ENCODE measurements at places on chromosomes 1 and 21.

- no peak for DNase-seq
Measured at GRCh38 chr1:111214074-111214801, 13.3 kb upstream of the CHI3L2 start.

DNA sequence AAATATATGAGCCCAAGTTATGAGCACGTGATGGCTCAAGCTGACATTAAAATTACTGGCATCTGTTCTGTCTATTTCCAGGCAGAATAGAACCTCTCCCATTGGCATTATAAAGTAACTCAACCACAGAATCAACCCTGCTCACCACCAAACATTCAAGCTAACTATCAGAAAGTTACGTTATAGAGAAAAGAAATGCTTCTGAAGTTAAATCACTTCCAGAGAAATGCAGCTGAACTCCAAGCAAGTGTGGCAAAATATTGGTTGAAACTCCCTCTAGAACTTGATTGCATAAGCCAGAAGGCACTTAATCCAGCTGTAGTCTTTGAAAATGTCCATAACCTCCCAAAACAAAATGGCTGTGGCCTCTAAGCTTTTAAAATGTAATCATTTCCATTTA is 36.2 kb upstream of the UBE2U start:
- DNase-seq: no peak

DNA sequence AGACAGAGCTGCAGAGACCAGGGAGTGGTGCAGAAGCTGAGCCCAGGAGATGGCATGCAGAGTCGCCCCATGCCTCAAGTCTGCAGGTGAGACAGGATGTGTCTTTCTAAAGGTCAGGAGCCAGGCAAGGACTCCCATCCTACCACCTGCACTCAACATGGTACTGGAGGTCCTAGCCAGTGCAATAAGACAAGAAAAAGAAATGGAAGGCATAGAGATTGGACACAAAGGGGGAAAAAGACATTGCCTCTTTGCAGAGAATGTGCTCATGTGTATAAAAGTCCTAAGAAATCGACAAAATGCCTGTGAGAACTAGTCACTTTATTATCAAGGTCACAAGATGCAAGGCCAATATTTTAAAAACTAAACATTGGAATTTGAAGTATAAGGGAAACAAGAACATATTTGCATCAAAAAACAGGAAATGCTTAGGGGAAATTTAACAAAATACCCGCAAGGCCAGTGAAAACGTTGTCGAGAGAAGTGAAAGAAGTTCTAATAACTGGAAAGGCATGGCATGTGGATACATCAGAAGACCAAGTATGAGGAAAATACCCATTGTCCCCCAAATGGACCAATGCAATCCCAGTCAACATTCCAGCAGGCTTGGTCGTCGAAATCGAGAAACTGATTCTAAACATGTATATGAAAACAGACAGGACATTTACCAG is 13.2 kb upstream of the PRXL2B start:
- DNase-seq: no peak

GRCh38 chr1:244651956-244652622 is 837 bp upstream of the DESI2 start:
- no peak for DNase-seq

GRCh38 chr1:145747398-145748247 is 28.3 kb downstream of the CD160 start:
- DNase-seq: no peak

DNA sequence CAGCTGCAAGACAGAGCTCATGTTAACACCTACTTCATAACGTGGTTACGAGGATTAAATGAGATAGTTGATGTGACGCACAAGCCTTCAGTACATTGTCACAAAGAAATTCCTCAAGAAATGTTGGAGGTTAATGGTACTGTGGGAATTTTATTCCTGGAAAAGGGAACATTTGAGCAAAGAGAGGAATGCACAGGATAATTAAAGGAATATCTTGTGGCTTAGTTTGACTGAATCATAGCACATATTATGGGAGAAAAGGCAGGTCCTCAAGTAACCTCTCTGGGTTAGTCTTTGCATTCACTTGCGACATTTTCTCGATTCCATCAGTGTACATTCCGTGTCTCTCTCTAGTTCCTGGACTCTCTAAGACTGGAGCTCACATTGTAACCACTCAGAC is 300.2 kb upstream of the DUSP10 start:
- DNase-seq: no peak

DNA sequence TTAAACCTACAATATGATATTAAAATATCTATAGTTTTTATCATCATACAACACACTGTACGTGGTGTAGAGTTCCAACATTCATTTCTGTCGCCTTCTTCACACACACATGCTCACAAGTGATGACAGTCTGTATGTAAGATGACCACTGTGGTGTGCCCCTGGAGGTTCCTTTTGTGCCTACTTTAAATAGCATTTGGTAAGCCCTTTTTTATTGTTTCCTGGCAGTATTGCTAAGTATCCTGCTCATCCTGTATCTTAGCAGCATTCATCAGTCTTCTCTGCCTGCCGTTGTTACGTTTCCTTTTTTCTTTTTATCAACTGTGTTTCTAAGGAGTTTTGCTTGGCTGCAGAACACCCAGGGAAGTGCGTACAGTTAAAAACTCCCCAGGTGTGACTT is 231.4 kb downstream of the CHRM3 start:
- DNase-seq: no peak

All from stimulated activated CD8-positive, alpha-beta memory T cell treated with anti-CD3 and anti-CD28 coated beads, Interleukin-4, amount 100 ng/mL, for 24 hours (primary cell).